Memory B cell (primary cell): ENCODE measurements at places on chromosomes 4 and X.
A peak's percentile ranks its signal among the peaks of the same experiment; 100 is the strongest.

DNA sequence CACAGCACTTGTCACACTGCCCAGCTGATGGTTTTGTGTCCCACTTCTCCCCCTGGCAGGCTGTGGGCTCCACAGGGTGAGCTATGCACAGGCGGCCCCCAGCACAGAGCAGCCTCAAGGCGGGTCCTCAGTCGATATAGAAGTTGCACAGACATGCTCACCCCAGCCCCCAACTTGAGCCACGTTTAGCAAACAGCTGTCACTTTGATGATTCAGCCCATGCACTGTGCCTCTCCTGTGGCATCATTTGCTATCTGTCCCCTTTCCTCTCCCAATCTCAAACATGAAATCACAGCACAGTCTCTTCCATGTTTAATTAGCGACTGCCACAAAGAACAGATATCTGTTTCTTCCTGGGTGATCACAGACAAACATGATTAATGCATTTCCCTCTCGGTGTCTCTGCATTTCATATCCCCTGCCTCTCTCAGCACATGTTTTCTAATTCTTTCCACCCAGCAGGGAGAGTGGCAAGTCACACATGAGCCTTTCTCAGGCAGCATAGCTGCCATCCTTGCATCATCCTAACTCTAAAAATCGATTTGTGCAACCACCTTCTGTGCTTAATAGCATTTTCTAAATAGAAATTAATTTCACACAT is 204.9 kb downstream of the EVC2 start:
- DNase-seq, result no peak

DNA sequence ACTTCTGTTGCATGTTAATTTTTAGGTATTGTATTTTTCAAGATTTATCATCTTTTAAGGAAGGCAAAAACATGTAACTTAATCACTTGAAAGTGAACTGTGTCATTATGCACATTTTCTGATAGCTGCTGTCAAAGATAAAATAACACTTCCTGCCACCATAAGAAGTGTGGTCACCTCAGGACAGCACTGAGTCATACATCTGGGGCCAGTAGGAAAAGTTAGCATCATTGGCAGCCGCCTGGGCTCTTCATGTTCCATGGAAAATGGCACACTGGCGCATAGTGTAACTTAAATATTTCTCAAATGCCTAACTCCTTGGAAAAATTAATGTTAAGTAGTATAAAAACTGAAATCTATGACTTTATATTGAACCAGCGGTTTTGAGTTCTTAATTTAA is 24.2 kb downstream of the CNKSR2 start:
- DNase-seq, result no peak

- DNase-seq, result no peak
These were observed 171.4 kb downstream of the AASDH start for GRCh38 chr4:56215901-56216300.

GRCh38 chrX:68438575-68438974 is 5.3 kb upstream of the OPHN1 start:
- DNase-seq, result no peak

DNA sequence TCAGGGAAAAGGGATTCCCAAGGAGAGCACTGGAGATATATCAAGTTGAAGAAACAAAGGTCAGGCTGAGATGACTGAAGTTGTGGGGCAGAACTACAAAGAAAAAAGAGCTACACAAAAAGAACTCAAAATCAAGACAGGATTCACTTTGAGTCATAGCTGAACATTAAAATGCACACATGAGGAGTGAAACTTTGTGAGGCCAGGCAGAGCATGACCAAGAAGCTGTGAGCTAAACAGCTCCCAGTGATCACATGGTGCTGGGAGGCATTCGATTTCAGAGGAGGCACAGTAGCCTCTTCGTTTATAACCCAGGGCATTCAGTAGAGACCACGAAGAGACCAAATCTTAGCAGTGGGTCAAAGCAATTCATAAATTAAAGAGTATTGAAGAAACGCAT is 145.3 kb downstream of the ATRX start:
- no peak for DNase-seq

DNA sequence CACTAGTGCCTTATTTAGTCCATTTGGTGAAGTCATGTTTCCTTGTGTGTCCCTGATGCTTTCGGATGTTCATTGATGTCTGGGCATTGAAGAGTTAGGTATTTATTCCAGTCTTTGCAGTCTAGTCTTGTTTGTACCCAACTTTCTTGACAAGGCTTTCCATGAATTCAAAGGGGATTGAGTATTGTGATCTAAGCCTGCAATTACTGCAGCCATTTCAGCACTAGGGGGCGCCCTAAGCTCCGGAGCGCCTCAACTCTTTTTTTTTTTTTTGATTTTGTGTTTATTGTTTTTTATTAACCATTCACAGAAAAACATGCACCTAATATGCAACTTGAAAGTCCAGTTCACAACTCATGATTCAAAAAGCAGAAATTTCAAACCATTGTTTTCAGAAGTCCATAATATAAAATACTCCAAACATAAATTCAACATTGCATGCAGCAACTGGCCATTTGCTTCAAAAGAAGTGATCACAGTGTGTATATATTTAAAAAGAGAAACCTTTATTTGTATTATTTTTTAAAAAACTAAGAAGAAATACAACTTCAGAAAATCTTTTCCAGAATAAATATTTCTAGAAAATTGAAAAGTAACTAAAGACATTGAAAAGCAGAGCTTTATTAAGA is 59.2 kb downstream of the PTPN13 start:
- no peak for DNase-seq

- DNase-seq, result no peak
These were observed 89.8 kb downstream of the FBXO8 start for GRCh38 chr4:174193438-174194374.

- DNase-seq, result peak; percentile 63
These were observed 10.4 kb upstream of the TSPYL2 start for GRCh38 chrX:53071604-53072417.

DNA sequence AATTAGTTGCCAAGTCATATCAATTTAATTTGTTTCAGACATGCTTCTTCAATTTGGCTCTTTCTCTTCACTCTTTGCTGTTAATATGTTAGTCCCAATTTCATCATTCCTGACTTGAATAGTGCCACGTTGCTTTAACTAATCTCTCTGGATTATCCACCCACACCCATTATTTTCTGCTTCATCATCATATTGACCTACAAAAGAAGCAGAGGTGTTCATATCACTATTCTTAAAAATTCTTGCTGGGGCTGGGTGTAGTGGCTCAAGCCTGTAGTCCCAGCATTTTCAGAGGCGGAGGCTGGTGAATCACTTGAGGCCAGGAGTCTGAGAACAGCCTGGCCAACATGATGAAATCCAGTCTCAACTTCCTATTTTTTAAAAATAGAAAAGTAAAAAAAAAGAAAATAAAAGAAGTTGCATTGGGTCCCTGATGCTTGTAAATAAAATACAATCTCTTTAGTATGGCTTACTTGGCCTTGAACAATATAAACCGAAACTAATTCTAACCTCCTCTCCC is 65.7 kb upstream of the KCNIP4 start:
- no peak for DNase-seq

DNA sequence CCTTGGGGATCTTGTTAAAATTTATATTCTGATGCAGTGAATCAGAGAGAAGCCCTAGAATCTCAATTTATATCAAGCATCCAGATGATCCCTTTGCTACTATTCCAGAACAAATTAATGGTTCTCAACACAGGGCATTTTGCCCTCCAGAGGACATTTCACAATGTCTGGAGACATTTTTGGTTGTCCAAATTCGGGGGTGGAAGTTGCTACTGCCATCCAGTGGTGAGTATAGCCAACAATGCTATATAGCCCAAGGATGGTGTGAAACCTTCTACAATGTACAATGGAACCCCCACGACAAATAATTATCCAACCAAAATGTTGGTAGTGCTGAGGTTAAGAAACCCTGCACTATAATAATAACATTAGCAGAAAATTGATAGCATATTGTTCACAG is 2440.0 kb downstream of the PCDH7 start:
- DNase-seq, result no peak

DNA sequence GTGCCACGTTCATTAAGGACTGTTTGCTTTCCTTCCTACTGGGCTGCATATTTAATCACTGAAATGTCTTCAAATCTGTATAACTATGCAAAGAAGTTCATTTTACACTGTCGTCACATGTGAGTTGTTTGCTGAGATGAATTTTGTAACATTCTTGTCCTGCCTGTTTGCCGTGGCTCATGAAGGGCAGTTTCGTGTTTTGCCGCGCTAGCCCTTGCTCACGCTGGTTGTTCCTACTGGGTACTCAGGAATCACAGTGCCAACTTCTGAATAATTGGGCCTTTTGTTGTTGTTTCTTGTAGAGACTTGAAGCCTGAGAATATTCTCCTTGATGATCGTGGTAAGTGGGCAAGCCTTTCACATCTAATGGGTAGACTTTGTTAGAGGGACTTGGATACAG is 52.2 kb downstream of the HTT-AS start:
- DNase-seq, result no peak
